ENCODE measurements at places on chromosomes 3 and 15.

- DNase-seq, result no peak
Measured at GRCh38 chr3:171444001-171444690, 16.1 kb downstream of the TNIK start.

GRCh38 chr3:132230156-132231000 lies 86.8 kb upstream of the ACP3 start:
- DNase-seq, result no peak

DNA sequence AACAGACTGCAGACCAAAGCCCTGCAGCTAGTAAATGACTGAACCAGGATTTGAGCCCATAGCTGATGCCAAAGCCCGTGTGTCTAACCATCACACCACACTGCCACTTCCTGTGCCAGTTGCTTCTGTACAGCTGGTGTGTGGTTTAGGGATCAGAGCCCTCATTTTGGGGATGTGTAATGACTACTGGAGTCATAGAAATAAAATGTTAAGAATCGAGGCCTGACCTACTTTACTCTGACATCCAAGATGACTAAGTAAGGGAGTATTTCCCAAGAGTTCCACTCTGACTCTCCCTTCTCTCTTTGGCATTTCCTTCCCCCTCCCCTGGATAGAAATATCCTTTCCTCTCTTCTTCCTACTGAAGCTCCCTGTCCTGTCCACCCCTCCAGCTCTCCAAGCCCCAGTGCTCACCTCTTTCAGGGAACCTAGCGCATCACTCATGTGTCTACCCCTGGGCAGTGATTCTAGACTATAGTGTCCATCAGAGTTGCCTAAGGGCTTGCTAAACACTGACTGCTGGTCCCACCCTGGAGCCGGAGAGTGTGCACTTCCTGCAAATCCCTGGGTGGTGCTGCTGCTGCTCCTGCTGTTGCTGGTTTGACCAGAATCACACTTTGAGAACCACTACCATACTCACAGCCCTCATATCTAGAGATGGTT lies 53.8 kb downstream of the MGLL start:
- no peak for DNase-seq

DNA sequence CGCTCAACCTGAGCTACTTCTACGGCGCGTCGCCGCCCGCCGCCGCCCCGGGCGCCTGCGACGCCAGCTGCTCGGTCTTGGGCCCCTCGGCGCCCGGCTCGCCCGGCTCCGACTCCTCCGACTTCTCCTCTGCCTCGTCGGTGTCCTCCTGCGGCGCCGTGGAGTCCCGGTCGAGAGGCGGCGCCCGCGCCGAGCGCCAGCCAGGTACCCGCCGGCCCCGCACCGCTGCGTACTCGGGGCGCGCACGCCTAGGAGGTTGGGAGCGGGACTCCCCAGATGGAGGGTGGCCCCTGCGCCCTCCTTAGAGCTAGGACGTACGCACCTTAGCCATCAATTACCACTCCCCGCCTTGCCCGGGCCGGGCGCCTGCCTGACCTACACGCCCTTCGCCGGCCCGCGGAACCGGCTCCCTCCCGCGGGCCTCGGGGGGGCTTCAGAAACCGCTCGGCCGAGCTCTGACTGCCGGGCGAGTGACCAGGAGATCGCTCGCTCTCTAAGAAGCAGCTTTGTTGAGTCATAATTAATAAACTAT lies 466 bp downstream of the NFKBIZ start:
- peak; percentile 35 for DNase-seq

DNA sequence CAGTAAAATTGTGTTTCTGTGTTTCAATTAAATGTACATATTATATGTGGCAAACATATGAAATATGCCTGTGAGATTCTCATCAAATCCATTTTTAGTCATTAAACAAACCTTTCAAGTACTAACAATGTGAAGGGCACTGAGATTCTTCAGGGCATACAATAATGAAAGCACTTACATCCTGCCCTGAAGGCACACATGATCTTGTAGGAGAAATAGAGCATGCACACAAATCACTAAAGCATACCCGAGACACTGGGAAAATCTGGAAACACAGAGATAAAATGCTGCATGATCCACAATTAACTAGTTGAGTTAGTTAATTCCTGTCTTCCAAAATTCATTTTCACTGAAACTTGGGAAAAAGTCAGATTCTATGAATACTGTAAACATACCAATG lies 810.5 kb upstream of the NECTIN3 start:
- no peak for DNase-seq

DNA sequence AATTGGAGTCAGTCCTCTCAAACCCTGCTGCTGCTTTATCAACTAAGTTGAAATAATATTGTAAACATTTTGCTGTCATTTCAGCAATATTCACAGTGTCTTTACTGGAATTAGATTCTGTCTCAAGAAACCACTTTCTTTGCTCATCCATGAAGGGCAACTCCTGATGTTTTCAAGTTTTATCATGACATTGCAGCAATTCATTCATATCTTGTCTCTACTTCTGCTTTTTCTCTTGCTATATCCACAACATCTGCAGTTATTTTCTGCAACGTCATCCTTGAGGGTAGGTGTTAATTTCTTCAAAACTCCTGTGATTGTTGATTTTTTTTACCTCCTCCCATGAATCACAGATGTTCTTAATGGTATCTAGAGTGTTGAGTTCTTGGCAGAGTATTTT lies 181.6 kb downstream of the EPHA6 start:
- DNase-seq, result no peak

DNA sequence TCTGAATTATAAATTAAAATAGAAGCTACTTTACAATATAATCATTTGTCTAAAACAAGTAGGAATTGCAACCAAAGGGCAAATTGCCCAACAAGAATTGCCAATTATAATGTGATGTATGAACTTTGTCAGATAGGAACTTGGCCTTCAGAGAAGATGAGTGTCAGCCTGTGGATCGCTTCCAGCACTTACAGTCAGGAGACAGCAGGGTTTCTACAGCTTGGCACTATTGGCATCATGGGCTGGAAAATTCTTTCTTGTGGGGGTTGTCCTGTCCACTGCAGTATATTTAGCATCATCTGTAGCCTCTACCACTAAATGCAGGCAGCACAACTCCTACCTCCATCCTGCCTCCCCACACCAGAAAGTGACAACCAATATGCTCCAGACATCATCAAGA lies 48.1 kb upstream of the CRBN start:
- no peak for DNase-seq

All from stimulated activated CD4-positive, alpha-beta T cell treated with anti-CD3 and anti-CD28 coated beads, Interleukin-2, amount 100 ng/mL, for 48 hours (primary cell).